ENCODE measurements at places on chromosomes 11 and 22.

- DNase-seq: no peak
Measured at GRCh38 chr22:49968313-49968830, 7.8 kb downstream of the PIM3 start.

DNA sequence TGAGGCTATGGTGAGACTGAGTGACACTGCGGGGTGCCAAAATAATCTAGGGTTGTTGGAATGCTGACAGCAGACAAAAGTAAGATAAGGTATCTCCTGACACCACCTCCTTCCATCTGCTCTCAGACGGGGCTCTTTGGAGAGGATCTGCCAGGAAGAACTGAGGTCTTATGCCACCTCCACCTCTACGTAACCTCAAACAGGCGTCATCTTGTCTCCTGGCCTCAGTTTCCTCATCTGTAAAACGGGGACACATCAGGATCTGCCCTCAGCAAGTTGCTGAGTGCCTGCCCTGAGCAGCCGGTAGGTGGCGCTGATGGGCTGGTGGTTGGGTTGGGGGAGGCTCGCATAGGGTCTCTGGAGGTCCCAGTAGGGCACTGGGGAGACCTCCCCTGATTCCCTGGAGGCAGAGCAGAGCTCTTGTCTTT lies 1.7 kb upstream of the MYEOV start:
- DNase-seq: no peak

- DNase-seq: no peak
Measured at GRCh38 chr11:11582011-11582701, 39.6 kb downstream of the GALNT18 start.

GRCh38 chr22:46051646-46052045 lies 74.7 kb upstream of the WNT7B start:
- DNase-seq: no peak

- no peak for DNase-seq
Measured at GRCh38 chr22:20479612-20480196, 15.9 kb downstream of the KLHL22 start.

DNA sequence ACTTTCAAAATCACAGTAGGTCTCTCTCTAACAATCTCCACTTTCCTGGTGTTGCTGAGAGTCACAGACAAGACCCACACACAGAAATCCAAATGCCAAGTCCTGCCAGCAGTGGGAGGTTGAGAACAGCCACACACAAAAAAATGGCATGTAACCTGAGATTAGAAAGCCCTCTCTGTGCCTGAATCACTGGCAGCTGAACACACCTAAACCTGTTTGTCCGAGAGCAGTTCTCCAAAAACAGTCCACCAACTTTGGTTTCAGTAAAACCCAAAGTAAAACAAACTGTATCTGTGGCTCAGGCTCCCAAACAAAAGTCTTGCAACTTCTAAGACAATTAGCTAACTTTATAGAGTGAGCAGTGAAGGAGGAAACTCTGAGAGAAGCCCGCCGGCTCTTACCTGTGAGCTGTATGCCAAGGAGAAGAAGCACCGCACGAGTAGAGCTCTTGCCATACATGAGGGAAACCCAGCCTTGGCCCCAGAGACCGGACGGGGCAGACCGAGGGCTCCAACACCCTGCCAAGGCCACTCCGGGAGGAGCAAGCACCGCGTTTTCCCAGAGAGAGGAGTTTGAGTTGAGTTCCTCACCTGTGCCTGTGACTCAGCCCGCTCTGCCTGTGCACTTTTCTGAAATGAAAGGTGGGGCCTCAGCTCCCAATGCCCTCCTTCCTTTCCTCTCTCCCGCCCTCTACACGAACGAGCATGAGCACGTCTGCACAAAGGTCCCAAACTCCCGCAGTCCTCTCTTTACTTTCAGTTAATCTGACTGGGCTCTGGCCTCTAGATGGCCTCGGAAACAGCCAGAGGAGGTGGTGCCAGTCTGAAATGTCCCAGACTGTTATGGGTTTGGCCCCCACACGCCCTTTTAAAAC lies at the start of gene MPZL2:
MPZL2 (minus strand) TSS at position 603 of the 874 bp plus-strand sequence; CDS start at position 459, 144 bp downstream.
- DNase-seq: no peak

DNA sequence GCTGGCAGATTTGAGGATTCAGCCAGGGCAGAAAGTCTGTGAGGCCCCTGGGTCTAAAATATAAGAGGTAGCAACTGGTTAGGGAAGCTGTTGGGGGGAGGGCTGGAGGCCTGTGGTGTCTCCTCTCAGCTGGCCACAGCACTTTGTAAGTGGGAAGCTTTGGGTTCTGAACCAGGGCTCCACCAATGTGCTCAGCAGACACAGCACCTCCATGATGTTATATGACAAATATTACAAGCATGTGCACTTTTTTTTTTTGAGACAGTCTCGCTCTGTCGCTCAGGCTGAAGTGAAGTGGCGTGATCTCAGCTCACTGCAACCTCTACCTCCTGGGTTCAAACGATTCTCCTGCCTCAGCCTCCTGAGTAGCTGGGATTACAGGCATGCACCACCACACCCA lies 8.0 kb downstream of the ARHGAP1 start:
- no peak for DNase-seq

DNA sequence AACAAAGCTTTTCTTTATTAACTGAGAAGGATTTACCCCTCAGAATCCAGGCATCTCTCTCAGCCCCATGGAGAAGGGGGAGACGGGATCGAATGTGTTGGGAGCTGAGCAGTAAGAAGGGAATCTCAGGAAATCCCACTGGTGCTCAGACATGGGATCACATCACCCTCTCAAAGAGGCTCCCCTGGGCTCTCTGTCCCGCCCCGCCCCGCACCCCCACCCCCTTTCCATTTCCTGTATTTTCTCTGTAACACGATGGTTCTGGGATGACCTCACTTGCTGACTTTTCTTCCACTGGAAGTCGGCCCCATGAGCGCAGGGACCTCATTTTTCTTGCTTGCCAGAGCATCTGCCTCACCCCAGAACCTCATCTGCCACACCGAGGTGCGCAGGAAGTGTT lies 100.0 kb downstream of the RPS6KA4 start:
- no peak for DNase-seq

DNA sequence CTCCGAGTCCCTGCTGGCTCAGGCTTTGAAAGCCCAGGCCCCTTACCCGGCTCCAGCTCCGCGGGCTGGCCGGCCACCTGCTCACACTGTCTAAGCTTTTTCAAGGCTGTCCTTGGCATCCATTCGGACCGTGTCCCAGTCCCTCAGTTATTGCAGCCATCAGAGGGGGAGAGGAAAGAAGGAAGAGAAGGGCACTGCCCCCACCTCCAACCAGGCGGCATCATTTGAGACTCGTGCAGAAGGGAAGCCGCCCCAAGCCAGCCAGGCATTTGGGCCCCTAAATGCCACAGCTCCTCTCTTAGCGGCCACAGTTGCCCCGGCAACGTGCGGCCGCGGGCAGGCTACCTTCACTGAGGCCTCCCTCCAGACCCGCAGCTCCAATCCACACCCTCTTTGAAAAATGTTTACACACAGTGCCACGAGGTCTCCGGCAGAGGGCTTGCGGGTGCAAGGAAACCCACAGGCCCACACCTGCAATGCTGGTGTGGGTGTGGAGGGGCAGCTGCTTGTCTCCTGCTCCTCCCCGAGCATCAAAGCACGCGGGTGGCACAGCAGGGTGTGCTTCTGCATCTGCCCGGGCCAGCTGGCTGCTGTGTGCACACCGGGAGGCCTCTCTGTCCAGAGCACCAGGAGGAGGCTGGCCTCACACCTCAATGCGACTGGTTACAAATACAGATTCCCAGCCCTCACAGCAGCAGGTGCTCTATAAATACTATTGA lies 124.4 kb downstream of the CTTN start:
- no peak for DNase-seq

- DNase-seq: no peak
Measured at GRCh38 chr11:19025481-19026406, 34.8 kb downstream of the MRGPRX2 start.

- DNase-seq: no peak
Measured at GRCh38 chr11:61586792-61587430, 6.0 kb upstream of the SYT7 start.

GRCh38 chr22:43236411-43237166 lies 49.7 kb upstream of the TTLL12 start:
- no peak for DNase-seq

DNA sequence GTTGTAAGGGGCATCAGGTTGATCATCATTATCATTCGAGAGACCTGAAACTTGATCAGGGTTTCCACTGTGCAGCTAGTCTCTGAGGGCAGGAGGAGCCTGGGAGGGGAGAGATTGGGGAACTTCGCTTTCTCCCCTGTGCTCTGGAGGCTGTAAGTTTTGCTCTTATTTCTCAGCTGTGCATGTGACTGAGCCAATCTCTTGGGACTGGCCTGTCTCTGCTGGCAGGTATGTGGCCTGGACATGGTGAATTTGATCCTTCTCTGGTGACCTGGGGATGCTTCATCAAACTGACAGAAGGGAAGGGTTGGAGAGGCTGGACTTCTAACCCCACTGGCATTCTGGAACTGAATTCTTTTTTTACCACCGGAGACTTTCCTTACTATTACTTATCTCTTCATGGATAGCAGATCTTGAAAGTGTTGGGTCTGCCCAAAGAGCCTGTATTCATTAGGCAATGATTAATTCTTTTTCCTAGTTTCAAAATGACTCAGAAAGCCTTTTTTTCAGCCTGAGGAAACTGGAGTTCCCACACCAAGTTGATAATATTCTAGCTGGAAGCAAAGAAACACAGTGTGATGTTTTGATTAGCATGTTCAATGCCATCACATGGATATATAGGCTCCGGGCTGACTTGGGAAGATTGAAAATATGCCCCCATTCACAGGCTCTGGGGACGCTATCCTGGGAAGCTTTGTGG lies 36.5 kb downstream of the TSPAN18 start:
- no peak for DNase-seq

- no peak for DNase-seq
Measured at GRCh38 chr11:5665051-5665570, 19.8 kb downstream of the TRIM5 start.

GRCh38 chr11:99419991-99420390 lies 399.2 kb downstream of the CNTN5 start:
- no peak for DNase-seq

GRCh38 chr22:24101966-24102365 lies 79.3 kb upstream of the SUSD2 start:
- DNase-seq: no peak

- DNase-seq: no peak
Measured at GRCh38 chr11:126375726-126376125, 20.2 kb downstream of the ST3GAL4 start.

DNA sequence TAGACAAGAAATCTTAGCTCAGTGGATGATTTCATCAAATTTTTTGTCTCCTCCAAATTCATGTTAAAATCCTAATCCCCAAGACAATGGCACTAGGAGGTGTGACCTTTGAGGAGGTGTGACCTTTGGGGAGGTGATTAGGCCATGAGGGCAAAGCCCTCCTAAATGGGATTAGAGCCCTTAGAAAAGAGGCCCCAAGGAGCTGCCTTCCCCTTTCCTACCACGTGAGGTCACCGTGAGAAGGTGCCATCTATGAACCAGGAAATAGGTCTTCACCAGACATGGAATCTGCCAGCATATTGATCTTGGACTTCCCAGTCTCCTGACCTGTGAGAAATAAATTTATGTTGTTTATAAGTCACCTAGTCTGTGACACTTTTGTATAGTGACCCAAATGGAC lies 138.7 kb downstream of the TRIM29 start:
- no peak for DNase-seq

DNA sequence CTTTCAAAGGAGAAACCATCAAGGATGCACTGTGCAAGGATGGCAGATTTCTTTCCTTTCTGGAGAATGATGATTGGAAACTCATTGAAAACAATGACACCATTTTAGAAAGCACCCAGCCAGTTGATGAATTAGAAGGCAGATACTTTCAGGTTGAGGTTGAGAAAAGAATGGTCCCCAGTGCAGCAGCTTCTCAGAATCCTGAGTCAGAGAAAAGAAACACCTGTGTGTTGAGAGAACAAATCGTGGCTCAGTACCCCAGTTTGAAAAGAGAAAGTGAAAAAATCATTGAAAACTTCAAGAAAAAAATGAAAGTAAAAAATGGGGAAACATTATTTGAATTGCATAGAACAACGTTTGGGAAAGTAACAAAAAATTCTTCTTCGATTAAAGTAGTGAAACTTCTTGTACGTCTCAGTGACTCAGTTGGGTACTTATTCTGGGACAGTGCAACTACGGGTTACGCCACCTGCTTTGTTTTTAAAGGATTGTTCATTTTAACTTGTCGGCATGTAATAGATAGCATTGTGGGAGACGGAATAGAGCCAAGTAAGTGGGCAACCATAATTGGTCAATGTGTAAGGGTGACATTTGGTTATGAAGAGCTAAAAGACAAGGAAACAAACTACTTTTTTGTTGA lies 9.8 kb downstream of the FAM111A start:
- no peak for DNase-seq

DNA sequence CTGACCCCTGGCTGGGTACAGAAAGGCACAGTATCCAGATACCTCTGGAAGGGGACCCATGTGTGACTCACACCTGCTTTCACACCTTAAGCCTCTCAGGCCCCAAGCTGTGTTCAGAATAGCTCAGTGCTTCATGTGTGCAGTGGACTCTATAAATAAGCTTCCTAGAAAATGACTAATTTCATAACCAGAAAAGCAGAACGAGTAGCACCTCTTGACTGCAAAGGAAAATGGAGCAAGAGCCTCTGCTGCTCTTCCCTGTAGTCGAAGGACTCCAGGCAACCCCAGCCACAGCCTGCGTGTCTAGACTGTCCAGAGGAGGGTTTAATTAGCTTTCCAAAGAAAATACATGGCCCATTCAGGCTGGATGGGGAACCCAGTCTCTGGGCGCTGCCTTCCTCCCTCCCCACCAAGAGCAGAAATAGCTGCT lies 23.1 kb downstream of the PTPN5 start:
- DNase-seq: peak; percentile 63

DNA sequence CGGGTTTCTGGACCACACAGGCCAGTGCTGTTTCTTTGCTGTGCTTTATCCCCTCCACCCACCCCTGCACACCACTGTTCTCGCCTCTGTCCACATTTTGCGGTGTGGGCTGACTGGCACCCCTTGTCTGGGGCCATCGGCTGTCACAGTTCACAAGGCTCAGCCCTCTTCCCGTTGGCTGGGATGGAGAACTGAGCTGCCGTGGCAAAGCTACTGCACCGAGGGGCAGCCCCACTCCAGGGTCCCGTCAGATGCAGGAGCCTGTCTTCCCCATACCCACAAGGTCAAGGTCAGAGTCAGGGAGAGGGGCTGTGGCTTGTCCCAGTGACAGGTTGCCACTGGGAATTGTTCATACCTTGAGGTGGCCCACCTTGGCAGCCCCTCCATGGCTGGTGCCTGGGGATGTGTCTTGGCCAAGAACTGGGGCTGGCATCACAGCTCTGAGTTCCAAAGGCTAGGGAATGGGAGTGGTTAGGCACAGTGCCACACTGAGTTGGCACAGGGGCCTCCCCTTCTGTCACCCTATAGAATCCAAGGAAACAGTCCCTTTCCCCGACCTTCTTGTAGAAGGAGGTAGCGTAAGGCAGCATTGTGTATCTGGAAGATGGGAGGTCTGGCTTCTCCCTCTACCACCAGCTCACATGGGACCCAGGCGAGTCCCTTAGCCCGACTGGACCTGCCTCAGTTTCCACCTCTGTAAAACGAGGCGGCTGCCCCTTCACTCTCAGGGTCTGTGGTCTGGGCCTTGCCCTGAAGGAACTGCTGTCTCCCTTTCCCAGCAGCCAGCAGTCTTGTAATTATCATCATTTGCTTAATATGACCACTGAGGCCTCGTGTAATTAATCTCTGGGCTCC lies 3.4 kb downstream of the GRK2 start:
- no peak for DNase-seq

All from GM13976 (cell line).